ENCODE measurements at places on chromosomes 5 and 9.

GRCh38 chr9:124327491-124327890, 69.7 kb downstream of the NEK6 start:
- DNase-seq, result no peak

DNA sequence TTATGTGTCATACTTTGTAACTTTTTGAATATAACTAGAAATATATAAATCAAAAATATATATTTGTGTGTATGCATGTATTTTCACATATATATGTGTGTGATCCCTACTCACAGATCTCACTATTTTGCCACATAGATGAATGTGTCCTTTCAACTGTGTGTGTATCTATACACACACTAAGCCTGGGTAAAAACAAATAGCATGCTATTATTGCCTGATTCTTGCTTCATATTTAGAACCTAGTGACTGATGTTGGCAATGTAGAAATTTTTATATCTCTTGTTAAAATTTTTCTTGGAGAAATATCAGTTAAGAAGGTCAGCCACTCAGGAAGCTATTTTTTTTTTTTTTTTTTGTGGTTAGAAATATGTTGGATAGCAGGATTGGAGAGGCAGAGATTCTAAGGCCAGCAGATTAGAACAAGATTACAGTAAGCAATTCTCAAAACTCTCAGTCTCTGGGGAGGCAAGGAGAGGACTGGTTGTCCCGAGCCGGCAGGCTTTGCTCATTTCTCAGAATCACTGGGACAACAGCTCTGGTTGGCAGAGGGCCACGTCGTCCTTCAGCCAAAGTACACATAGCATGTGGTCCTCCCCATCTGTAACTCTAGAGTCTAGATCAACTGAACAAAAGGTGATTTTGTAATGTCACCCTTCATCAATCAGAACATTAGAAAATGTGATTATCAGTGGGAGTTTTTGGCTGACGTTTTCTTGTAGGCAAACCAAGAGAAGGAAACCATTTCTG, 19.7 kb downstream of the C6 start:
- no peak for DNase-seq

- DNase-seq, result no peak
Measured at GRCh38 chr5:42600441-42600840, 156.2 kb upstream of the CCDC152 start.

GRCh38 chr5:143791848-143792731, 19.9 kb upstream of the HMHB1 start:
- DNase-seq, result no peak

- no peak for DNase-seq
Measured at GRCh38 chr5:165565911-165566310, 2060.5 kb downstream of the MAT2B start.
